ENCODE measurements at places on chromosomes 13 and 19.

GRCh38 chr13:110162866-110163658 is 143.9 kb downstream of the COL4A1 start:
- DNase-seq, result no peak

DNA sequence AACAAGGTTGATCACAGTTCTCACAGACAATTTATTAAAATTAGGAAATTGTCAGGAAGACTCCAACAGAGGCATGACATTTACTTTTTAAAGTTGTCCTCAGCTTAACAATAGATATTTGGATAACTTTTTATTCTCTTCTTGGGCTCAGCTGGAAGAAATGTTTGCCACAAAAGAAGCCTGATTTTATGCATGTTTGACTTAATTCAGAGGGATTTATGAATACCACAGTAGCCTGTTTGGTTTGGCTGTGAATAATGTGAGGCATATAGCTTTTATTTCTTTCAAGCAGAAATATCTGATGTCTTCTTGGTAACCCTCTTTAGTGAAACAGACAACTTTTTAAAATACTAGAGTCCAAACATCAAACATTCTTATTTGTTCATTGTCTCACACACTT is 1464.5 kb upstream of the SLC10A2 start:
- DNase-seq, result no peak

GRCh38 chr19:519449-519865 is 12.1 kb upstream of the CDC34 start:
- DNase-seq, result no peak

GRCh38 chr13:83780227-83780626 is 102.0 kb downstream of the SLITRK1 start:
- DNase-seq, result no peak

GRCh38 chr13:31674051-31674450 is 65.3 kb upstream of the RXFP2 start:
- DNase-seq, result no peak

DNA sequence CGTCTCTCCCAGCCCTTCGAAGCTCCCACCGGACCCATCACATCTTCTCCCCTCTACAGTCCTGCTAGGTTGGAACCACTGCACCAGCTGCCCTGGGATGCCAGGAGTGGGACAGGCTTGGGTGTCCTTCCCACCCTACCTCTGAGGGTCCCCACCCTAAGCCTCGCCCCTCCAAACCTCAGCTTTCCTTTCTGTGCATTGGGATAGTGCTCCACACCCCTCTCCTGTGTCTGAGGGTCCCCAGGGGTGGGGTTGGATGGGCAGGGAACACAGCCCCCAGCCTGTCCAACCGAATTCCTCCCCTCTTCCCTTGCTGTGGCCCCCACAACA is 1.9 kb upstream of the BCL3 start:
- no peak for DNase-seq

DNA sequence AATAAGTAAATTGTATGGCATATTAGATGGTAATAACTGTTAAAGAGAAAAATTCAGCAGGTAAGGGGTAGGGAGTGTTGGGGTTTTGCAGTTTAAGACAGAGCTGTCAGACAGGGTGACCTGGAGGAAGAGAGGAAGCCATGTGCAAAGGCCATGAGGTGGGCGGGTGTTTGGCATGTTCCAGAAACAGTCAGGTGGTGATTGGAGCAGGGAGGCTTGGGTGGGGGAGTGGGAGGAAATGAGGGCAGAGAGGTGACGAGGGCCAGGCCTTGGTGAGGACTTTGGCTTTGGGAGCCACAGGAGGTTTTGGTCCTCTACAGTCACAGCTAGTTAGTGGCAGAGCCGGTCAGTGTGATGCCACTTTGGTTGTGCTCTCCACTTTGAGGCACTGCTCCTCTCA is 20.1 kb downstream of the RYR1 start:
- no peak for DNase-seq

- DNase-seq, result no peak
Measured at GRCh38 chr13:103371271-103371670, 305.1 kb upstream of the SLC10A2 start.

DNA sequence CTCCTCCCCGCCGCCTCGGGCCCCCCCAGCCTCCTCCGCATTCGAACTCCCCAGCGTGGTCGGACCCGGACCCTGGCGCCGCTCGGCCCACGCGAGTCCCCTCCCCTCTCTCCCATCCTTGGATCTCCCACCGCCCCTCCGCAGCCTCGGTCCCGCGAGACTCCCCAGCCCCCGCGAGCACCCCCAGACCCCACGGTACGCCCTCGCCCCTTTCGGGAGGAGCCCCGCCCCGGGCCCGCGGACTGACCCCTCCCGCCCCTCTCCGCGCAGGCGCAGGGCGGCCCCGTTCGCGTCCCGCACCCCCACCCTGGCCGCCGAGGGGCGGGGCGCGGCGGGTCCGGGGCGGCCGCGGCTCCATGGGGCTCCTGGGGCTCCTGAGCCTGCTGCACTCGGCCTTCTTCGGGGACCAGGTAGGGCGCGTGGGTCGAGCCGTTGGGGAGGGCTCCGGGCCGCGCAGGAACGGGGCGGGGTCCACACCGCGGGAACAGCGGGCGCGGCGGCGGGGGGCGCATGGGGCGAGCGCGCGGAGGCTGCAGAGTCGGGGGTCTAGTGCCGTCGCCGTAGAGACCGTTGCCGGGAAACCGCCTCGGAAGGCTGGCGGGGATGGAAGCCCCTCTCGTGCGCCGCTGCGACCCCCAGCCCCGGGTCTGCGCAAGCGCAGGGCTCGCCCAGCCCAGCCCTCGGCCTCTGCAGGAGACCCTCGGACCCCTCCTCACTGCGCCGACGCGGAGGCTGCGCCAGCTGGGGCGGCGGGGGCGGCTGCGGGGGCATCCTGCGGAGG is 3.8 kb upstream of the APC2 start:
- no peak for DNase-seq

DNA sequence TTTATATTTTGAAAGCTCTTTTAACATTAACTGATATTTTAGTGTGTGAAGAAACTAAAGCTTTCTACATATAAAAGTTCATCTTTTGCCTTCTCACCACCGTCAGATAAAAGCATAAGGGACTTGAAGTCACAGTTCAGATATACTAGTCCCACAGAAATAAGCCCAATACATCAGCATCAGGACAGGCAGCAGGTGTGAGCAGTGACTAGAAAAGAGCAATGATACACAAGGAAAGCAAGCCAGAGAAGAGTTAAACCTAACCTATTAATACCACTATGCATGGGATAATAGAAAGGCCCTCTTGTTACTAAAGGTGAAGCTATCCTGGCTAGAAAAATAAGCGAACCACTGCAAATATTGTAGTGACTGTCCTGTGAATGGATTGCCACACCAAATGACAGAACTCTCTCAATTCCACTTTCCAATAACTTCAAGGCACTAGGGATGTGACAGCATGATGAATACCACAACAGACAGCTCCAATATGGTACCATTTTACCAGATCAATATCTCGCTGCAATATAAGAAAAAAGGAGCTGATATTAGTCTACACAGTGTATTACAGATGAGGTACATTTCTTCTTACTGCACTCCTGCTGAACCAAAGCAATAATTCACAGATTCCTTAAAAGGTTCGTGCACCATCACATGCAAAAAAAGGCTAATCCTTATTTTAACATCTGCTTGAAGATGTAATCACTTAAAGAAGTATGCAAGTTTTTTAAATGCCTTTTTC is 114.1 kb downstream of the DACH1 start:
- DNase-seq, result no peak

Measured in SW 1271 (cell line).